ENCODE measurements at places on chromosomes 5 and 9.
A peak's percentile ranks its signal among the peaks of the same experiment; 100 is the strongest.

GRCh38 chr5:42586625-42587024 is 163.4 kb downstream of the GHR start:
- peak; percentile 60 for DNase-seq

GRCh38 chr5:66207800-66208561 is 63.9 kb downstream of the SREK1 start:
- DNase-seq, result no peak

- DNase-seq, result no peak
Observed at GRCh38 chr9:120431268-120431667, 148.7 kb downstream of the CDK5RAP2 start.

GRCh38 chr5:180093651-180094382 is 22.3 kb upstream of the RNF130 start:
- DNase-seq, result peak; percentile 31

DNA sequence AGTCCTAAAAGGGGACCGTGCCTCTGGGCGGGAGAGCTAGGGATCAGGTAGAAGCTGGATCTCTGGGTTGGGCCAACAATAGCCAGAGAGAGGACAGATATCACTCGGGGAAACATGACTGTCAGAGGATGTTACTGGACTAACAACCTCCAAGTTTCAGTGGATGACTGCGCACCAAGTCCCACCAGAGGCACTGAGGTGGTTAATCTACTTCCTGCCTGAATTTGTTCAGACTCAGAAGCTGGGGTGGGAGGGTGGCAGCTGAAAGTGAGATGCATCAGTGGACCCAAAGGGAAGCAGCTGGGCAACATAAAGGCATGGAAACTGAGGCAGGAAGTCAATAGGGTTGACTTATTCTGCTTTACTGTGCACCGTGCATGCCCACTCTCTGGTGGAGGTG is 130.1 kb upstream of the SLC44A1 start:
- DNase-seq, result no peak

GRCh38 chr9:126531035-126531571 is 82.6 kb upstream of the LMX1B start:
- no peak for DNase-seq

DNA sequence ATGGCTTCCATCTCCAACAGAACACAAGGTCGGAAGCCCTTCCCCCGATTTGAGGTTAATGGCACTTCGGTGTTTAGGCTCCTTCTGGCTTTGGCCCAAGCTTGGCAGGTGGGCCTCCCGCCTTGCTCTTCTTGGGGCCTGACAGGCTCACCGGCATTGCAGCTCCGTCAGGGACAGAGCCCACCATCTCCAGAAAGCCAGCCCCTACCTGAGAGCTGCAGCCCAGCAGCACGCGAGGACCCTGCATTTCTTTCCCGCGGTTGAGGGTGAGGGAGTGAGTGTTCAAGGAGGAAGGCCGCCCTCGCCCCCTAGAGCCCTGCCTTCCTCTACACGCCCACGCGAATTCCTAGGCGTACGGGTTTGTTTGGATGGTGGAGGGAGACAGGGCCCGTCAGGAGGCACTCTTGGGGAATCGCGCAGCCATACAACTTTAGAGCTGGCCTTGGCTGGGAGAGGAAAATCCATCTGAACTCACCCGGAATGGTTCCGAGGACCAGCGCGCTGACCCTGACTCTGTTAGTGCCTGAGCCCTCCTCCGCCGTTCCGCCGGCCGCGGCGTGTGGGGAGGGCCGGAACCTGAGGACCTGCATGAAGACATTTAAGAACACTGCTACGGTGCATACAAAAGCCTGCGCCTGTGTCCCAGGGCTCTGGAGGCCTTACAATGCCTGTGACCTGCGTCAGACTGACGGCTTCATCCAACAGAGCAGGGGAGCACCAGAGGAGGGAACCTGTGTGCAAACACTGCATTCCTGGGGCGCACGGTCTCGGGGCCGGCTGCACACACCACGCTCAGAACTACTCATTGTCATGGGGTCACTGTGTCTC is 73.8 kb downstream of the MRPL36 start:
- peak; percentile 34 for DNase-seq

GRCh38 chr5:173775261-173776197 is 112.6 kb upstream of the CPEB4 start:
- no peak for DNase-seq

- no peak for DNase-seq
Observed at GRCh38 chr5:87909382-87909781, 359.3 kb downstream of the TMEM161B start.

DNA sequence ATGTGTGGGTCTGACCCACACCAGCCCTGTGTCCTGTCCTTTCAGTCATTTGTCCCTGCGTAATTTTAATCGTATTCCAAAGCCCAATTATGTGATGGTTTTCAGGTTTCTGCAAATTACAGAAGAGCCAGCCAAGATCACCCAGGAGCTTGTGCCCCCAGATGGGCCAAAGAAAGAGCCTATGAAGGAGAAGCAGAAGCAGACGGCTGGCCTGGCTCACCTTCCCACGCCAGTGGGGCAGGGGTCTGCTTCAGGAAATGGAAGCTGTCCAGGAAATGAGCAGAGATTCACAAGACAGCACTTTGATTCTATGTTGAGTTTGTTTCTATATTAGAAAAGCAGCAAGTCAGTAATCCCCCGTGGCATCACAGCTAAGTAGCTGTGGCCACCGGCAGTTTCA is 11.7 kb downstream of the S1PR3 start:
- peak; percentile 16 for DNase-seq

- peak; percentile 48 for DNase-seq
Observed at GRCh38 chr9:113687680-113688371, 188.3 kb upstream of the ZNF618 start.

DNA sequence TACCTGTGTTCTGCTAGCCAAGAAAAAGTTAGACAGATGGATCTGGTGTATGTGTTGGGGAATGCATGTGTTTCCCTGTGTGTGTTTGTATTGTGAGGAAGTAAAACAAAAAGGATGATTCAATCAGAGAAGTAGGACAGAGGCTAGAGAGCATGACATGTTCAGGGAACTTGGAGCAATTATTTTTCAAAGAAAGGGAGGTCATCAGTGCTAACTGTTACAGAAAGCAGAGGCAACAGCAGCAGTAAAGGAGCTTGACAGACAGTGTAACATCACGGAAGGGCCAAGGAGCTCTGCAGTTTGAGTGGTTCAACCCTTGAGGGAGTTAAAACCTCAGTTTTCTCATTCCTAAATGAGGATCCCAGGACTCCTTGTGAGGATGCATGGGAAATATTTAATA is 13.2 kb downstream of the SPINK1 start:
- no peak for DNase-seq

GRCh38 chr9:7963026-7963425 is 163.4 kb upstream of the DMAC1 start:
- no peak for DNase-seq

DNA sequence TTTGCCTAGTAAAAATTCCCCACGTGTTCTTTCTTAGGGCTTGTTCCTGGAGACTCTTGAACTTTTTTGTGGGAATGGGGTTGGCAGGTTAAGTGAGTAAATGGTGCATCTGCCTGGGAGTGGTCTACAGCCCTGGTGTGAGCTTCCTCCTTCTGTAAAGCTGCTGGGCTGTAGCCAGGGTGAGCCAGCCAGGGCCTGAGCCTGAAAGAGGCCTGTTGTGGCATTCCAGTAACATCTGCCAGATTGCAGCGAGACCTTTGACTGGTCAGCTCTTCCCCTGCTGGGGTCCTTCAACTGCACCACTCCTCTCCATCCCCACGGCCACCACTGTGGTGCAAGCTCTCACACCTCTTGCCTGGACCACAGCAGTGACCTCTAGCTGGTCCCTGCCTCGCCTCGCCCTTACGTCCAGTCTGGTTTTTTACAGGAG is 47.5 kb downstream of the SLC22A5 start:
- no peak for DNase-seq

DNA sequence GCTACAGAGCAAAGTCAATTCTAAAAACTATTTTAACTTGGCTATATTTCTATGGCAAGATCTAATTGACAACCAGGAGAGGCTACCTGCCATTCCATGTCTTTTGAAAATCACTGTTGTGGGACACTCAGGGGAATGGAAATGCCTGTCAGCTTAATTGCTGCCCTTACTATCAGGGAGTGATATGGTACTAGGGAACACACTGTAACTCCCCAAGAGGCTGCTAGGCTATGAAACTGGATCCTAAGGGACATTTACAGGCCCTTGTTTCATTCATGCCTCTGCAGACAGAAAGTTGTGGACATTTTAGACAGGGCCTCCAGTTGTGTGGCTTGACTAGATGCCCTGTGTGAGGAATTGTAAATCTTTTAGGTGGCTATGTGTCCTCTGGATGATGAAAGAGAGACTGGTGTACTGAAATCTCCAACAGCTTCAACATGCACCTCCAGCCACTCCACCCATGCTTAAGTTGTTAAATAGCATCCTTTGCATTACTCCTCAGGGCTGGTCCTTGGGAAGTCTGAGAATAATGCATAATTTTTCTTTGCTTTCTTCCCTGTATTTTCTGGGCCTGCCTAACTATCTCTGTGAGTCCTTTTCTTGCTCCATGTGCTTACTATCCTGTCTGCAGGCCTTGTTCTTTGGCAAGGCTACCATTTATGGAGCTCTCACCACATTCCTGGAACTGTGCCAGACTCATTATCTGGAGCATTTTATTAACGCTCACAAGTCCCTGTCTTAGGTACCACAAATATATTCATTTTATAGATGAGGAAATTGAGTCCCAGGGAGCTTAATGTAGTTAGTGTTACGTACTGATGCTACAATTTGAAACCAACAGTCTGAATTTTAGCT is 3.2 kb downstream of the MROH2B start:
- no peak for DNase-seq

GRCh38 chr5:58890701-58891085 is 307.8 kb downstream of the RAB3C start:
- DNase-seq, result no peak

DNA sequence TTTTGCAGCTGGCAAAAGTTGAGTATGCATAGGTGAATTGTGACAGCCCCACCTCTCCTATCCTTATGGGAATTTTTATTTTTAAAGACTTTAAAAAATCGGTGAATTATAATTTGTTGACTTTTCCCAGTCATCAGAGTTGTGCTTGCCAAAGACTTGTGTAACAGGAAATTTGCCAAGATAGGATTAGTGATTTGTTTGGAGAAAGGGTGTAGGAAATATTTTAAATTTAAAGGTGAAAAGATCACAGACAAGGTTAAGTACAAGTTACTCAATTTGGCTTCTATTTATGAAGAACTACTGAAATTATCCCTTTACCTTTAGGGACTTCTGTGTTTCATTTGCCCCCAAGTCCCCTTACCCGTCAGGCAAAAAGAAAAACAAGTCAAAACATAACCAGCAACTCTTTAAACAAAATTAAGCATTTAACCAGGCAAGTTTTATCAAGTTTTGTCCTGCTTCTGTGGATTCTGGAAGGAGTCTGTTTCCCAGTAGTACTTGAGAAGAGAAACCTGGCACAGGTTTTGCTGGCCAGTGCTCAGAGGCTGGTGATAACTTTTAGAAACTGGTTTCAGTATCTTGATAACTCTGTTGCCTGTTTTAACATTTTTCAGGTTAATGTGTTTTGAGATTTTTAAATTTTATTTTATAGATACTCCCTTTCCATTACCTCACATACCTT is 285.4 kb downstream of the MAST4 start:
- no peak for DNase-seq

- no peak for DNase-seq
Observed at GRCh38 chr9:84218322-84218721, 122.2 kb downstream of the SLC28A3 start.

DNA sequence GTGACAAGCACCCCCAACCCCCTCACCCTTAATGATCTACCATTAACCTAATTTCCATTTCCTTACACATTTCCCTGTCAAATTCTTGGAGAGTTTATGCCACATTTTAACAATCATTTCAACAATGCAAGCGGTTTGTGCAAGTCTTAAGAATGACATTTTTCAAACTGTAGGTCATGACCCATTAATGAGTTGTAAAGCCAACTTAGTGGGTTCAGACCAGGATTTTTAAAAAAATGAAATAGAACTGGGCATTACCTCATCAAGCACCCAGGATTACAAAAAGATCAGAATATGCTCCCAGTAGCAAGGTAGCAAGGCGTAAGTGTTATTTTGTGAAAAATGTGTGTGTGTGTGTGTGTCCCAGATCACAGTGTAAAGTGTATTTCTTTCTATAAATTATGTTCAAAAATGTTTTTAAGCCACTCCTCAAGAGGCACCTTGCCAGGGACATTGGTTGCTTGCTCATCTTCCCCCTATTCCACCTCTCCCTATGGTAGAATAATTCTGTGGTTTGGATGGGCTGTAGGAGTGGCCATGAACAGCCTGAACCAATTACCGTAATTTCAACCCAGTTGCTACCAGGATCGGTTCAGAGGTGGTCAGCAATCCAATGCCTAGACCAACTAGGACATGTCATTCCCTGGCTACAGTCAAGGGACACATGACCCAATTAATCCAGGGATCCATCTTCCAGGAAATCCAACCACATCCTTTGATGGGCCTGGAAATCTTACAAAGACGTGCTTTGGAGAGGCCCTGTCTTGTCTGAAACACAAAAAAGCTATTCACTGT is 14.4 kb upstream of the TGFBR1 start:
- no peak for DNase-seq

GRCh38 chr5:59036274-59036961 is 453.5 kb downstream of the RAB3C start:
- no peak for DNase-seq

- DNase-seq, result no peak
Observed at GRCh38 chr9:4689687-4690104, 10.3 kb downstream of the CDC37L1 start.

GRCh38 chr5:153660919-153661318 is 170.4 kb downstream of the GRIA1 start:
- DNase-seq, result no peak

DNA sequence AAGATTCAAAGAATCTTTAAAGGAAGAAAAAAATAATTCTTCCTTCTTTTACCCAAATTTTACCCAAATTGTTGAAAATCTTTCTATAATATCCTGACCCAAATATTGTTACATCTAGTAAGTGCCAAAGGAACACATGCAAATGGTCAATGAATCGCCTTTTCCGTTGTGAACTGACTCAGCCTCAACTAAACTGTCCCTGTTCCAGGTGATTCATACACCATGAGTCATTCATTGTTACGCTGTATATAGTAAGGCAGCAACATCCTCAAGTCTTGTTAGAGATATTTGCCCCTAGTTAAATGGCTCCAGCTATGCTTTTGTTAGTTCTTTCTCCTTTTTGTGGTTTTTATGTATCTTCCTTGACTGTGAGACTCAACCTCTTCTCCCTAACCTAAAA is 9.7 kb downstream of the PTGER4 start:
- DNase-seq, result no peak

DNA sequence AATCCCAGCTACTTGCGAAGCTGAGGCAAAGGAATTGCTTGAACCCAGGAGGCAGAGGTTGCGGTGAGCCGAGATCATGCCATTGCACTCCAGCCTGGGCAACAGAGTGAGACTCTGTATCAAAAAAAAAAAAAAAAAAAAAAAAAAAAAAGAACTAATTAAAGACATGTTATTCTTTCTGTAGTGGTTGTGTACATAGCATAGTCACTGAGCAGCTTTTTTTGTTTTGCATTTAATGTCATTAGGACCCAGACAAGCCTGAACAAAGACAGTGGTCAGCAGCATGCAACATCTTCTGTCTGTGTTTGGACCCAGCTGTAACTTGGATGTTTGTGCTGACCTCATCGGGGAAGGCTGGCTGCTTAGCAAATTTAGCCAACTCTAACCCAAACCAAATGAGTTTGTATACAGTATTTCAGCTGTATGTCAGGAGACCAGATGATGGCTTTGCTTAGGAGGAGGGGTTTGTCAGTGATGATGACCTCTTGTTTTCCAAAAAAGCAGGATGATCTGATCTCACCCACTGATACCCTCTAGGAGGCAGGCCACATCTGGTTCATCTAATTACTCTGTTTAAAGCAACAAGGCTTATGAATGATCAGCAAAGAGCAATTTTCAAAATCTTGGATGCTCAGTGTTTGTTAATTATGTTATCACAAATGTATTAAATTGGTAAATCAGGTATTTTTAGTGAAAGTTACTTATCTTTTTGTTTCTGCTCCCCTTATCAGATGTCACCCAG is 39.5 kb downstream of the SNCAIP start:
- DNase-seq, result no peak
